ENCODE measurements at places on chromosomes 7 and 10. TPM values are rescaled to one million over a fixed set of nuclear protein-coding genes. Genes with fewer than 3 reads are reported as not detected.

- H3K27me3 ChIP-seq, result no peaks in the 10 kb centered on the region
- DNase-seq, result peak; percentile 26
- H3K27ac ChIP-seq, result no peak overlapping the region
- no peaks in the 10 kb centered on the region for H3K36me3 ChIP-seq
- no peak overlapping the region for H3K4me3 ChIP-seq
Observed at GRCh38 chr7:71633551-71634008, 501.6 kb downstream of the GALNT17 start.

SCIN gene
- total RNA-seq, result 16.4 TPM

GRCh38 chr7:21923658-21924057 is 22.0 kb downstream of the CDCA7L start:
- H3K4me1 ChIP-seq, result peaks cover 18% of the 10 kb centered on the region
- no peak overlapping the region for H3K4me3 ChIP-seq
- no peak overlapping the region for H3K27ac ChIP-seq
- no peaks in the 10 kb centered on the region for H3K27me3 ChIP-seq

DNA sequence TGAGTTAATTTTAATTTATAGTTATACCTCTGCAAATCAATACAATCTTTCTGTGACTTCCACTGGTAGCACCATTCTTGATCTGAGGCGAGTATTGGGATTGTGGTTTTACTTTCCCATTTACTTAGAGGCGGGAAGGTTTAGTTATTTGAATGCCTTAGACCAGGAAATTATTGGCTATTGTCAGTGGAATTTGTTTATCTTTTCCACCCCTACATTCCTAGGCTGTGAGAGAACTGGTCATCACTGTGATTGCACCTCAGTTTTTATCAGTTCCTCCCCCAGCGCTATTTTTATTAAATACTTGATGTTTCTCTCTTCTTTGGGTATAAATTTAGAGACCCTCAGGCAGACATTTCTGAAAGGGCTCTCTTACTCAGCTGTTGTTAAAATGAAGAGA is 29.9 kb downstream of the CDK14 start:
- no peaks in the 10 kb centered on the region for H3K27me3 ChIP-seq
- no peaks in the 10 kb centered on the region for H3K36me3 ChIP-seq
- peak; percentile 58 for DNase-seq
- peaks cover 42% of the 10 kb centered on the region for H3K4me1 ChIP-seq
- H3K27ac ChIP-seq, result no peak overlapping the region

GDI2 gene
- 167 TPM for total RNA-seq

- no peak overlapping the region for H3K4me3 ChIP-seq
- H3K4me1 ChIP-seq, result no peaks in the 10 kb centered on the region
- H3K36me3 ChIP-seq, result peaks cover 22% of the 10 kb centered on the region
- no peaks in the 10 kb centered on the region for H3K27me3 ChIP-seq
- DNase-seq, result no peak
- H3K27ac ChIP-seq, result no peak overlapping the region
Observed at GRCh38 chr7:154978017-154978416, 24.9 kb downstream of the PAXIP1 start.

GRCh38 chr10:104317726-104318299 is 20.5 kb downstream of the ITPRIP start:
- DNase-seq, result no peak
- H3K4me1 ChIP-seq, result peaks cover 31% of the 10 kb centered on the region
- H3K36me3 ChIP-seq, result peaks cover 30% of the 10 kb centered on the region
- no peaks in the 10 kb centered on the region for H3K27me3 ChIP-seq
- peak overlapping the region; percentile 40 for H3K27ac ChIP-seq

DNA sequence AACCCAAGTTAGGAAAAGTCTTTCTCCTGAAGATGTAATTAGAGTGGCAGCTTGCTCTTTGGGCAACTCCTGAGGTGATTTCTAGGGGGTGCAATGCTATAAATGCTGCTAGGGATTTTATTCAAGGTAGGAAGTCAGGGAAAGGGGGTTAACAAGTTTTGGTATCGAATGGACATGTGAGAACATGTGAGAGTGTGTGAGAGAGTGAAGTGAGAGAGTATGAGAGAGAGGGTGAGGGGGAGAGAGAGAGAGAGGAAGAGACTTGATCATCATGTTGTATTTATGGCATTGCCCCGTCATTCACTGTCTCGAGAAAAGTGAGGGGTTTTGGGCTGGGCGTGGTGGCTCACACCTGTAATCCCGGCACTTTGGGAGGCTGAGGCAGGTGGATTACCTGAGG is 50.9 kb downstream of the MCU start:
- DNase-seq, result no peak
- H3K36me3 ChIP-seq, result no peaks in the 10 kb centered on the region
- no peak overlapping the region for H3K4me3 ChIP-seq
- H3K4me1 ChIP-seq, result peaks cover 2% of the 10 kb centered on the region

GRCh38 chr7:66039094-66039670 is 36.4 kb upstream of the ASL start:
- DNase-seq, result no peak
- no peaks in the 10 kb centered on the region for H3K36me3 ChIP-seq
- no peak overlapping the region for H3K27ac ChIP-seq

DNA sequence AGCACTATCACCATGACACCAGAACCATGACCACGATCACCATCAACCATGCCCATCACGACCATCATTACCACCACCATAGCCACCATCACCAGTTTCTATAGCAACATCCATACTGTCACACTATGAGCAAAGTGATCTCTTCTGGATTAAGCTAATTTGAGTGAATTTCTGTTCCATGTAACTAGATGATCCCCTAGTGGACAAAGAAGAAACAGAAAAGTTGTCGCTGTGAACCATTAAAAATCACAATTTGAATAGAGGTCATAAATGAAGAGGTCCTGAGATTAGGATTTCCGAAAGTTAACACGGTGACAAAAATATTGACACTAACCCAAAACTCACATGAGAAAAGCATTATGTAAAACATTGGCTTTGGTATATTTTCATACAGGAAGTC is 77.6 kb downstream of the CLRN3 start:
- DNase-seq, result no peak
- no peaks in the 10 kb centered on the region for H3K4me1 ChIP-seq
- H3K4me3 ChIP-seq, result no peak overlapping the region
- H3K27ac ChIP-seq, result no peak overlapping the region

DNA sequence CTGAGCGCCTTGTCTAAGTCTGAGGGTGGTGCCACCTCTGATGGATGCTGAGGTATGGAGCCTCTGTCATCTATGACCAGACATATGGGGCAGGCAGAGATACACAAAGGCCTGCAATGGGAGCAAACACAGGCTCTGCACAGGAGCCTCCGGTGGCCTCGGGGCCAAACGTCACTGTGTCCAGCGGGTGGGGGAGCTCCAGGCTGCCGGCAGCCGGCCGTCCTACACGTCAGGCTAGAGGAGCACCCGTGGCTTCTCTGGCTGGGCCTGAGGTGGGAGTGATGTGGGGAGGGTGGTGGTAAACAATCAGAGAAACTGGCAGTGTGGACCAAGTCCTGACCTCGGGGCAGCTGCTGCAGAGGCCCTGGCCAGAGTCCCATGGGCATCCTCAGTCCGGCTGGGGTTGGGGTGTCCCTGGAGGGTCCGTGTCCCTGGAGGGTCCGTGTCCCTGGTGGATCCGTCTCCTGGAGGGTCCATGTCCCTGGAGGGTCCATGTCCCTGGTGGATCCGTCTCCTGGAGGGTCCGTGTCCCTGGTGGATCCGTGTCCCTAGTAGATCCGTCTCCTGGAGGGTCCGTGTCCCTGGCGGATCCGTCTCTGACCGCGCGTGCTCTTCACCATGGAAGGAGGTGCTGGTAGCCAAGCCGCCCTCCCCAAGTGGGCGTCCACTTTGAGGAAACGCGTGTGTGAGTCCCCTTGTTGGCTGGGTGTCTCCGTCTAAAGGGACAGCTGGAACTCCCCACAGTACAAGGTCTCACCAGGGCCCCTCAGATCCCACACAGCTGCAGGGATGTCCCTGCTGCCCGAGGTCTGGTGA is 24.2 kb upstream of the FAM20C start:
- no peaks in the 10 kb centered on the region for H3K27me3 ChIP-seq
- no peak for DNase-seq
- H3K4me3 ChIP-seq, result no peak overlapping the region
- H3K27ac ChIP-seq, result no peak overlapping the region

- peaks cover 1% of the 10 kb centered on the region for H3K4me1 ChIP-seq
- H3K27ac ChIP-seq, result no peak overlapping the region
- no peaks in the 10 kb centered on the region for H3K36me3 ChIP-seq
Observed at GRCh38 chr7:22681852-22682657, 44.9 kb upstream of the IL6 start.

GRCh38 chr7:46982928-46983327 is 599.0 kb downstream of the TNS3 start:
- no peaks in the 10 kb centered on the region for H3K36me3 ChIP-seq
- H3K27ac ChIP-seq, result no peak overlapping the region
- no peak overlapping the region for H3K4me3 ChIP-seq
- no peaks in the 10 kb centered on the region for H3K27me3 ChIP-seq

GRCh38 chr7:15461576-15461975 is 100.2 kb downstream of the AGMO start:
- peak; percentile 63 for DNase-seq
- peaks cover 8% of the 10 kb centered on the region for H3K4me1 ChIP-seq
- H3K36me3 ChIP-seq, result no peaks in the 10 kb centered on the region
- H3K27ac ChIP-seq, result no peak overlapping the region

- no peaks in the 10 kb centered on the region for H3K36me3 ChIP-seq
- no peak for DNase-seq
- no peaks in the 10 kb centered on the region for H3K27me3 ChIP-seq
- H3K27ac ChIP-seq, result no peak overlapping the region
- no peak overlapping the region for H3K4me3 ChIP-seq
Observed at GRCh38 chr7:107345898-107346297, 124.0 kb upstream of the GPR22 start.

GRCh38 chr7:99267841-99268576 is 4.6 kb upstream of the MYH16 start:
- no peak overlapping the region for H3K27ac ChIP-seq
- H3K27me3 ChIP-seq, result no peaks in the 10 kb centered on the region
- no peaks in the 10 kb centered on the region for H3K36me3 ChIP-seq
- no peak for DNase-seq
- no peak overlapping the region for H3K4me3 ChIP-seq

DNA sequence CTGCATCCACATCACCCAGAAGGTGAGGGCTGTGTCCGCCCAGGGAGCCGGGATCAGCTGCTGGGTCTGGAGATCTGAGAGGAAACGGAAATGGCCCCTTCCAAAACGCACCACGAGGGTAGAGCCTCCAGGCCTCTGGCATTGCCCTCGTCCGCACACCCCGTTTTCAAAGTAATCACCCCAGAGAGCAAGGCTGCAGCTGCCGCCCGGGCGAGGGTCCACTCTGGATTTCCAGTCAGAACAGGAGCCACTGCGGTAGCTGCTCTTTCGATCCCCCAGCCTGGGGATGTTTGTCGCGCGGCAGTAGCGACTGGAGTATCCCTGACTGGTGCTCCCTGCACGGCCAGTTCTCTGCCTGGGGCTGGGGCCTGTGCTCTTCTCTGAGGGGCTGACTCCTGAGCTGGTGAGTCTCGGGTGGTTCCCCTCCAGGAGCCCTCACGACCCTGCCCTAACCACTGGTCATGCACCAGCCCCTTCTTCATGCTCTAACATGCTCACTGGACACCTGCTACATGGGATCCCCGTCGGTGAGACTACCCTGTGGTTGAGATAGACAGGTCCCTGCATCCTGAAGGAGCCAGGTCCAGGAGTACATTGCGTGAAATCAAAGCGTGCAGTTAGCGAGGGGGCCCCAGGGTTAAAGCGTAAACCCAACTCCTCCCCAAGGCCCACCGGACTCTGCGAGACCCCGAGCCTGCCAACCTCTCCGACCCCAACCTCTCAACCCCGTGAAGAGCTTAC is 99.2 kb downstream of the FOXL3 start:
- DNase-seq, result no peak
- H3K4me3 ChIP-seq, result no peak overlapping the region
- H3K27ac ChIP-seq, result no peak overlapping the region

DNA sequence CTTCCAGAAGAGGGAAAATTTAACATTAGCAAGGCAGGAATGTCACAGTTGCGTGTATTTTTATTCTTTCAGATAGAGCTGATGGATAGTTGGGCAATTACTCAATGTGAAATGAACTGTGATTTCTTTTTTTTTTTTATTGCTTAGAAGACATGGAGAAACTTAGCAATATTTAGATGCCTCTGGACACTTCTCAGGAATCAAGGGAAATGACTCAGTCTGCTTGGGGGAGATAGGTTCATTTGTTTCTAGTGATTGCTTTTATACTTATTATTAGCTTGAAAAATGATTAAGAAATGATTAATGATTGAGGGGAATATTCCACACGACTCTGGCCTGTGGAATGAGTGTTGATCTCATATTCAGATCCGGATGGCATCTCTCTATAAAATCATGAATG is 33.1 kb upstream of the TBX20 start:
- H3K4me3 ChIP-seq, result no peak overlapping the region
- H3K27me3 ChIP-seq, result no peaks in the 10 kb centered on the region
- H3K36me3 ChIP-seq, result no peaks in the 10 kb centered on the region
- no peak overlapping the region for H3K27ac ChIP-seq
- DNase-seq, result no peak
- no peaks in the 10 kb centered on the region for H3K4me1 ChIP-seq

DNA sequence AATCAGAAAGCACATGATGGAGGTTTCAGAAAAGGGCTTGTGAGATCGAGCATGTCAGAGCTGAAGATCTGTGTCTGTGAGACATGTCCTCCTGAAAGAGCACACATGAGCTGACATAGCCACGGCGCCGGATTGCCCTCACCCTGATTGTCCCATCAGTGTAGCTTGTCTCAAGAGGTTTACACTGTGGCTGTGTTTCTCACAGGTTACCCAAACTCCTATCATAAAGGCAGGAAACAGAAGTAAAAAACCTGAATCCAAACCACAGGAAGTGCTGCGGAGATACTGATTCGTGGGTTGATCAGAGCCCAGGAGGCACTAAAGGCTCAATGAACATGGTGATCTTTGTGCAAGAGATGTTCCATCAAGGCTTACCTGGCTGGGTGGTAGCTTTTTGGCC is 3.9 kb upstream of the ATP6V0E2 start:
- no peak for DNase-seq
- no peak overlapping the region for H3K27ac ChIP-seq
- no peaks in the 10 kb centered on the region for H3K4me1 ChIP-seq
- no peaks in the 10 kb centered on the region for H3K27me3 ChIP-seq

C1GALT1 gene
- total RNA-seq, result 26.3 TPM

FAM25C gene
- total RNA-seq, result not detected

DNA sequence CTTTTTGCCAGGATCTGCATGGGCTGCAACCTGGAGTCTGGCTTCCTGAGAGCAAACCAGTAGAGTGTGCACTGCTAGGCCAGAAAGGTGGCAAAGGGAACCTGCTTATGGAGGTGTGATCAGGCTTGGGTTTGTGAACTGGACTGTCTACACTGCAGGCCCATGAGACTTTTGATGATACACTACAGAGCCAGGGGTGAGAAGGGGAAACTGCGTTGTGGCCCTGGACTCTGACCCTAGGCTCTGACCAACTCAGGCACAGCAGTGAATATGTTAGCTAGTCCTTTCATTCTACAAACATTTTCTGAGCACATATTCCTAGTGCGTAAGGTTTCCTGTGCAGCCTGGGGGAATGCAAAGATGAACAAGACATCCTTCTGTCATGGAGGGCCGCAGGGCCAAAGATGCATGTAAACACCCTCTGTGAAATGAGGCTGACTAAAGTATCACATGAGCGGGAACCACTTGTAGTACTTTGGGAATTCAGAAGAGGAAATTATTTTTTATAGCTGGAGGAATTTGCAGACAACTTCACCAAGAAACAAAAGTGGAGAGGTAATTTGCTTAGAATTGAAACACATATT is 63.8 kb upstream of the HPS1 start:
- H3K36me3 ChIP-seq, result no peaks in the 10 kb centered on the region
- no peak for DNase-seq
- no peak overlapping the region for H3K4me3 ChIP-seq
- no peak overlapping the region for H3K27ac ChIP-seq
- no peaks in the 10 kb centered on the region for H3K27me3 ChIP-seq

CPEB3 gene
- 4.3 TPM for total RNA-seq

GRCh38 chr7:77157446-77157845 is 35.0 kb downstream of the CCDC146 start:
- no peak overlapping the region for H3K27ac ChIP-seq
- DNase-seq, result no peak
- no peaks in the 10 kb centered on the region for H3K36me3 ChIP-seq
